ENCODE measurements at places on chromosomes 4 and X. TPM values are rescaled to one million over a fixed set of nuclear protein-coding genes. Genes with fewer than 3 reads are reported as not detected.

DNA sequence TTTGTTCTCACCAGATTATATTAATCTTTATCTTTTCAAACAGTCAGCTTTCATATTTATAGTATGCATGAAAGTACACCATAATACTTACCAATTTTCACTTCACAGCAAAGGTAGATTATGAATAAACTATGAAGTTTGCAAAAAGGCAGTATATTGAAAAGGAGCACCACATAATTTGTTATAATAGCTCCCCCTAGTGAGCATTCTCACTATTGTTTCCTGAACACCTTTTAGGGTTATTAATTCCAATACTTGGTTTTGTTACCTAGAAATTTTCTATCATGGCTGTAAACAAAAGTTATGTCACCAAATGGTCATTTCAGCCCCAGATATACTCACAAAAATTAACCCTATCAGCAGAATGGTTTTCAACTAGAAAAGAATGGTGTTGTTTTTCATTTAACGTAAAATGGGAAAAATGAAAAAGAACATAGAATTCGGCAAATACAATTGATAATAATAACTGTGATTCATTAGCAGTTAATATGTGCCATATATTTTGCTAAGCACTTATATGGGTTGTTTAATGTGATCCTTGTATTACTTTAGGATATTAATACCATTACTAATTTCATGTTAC is 30.2 kb upstream of the NKX6-1 start:
- DNase-seq: no peak
- no peaks in the 10 kb centered on the region for H3K36me3 ChIP-seq
- no peak overlapping the region for H3K4me3 ChIP-seq
- H3K27me3 ChIP-seq: no peaks in the 10 kb centered on the region

- H3K4me3 ChIP-seq: no peak overlapping the region
- no peaks in the 10 kb centered on the region for H3K36me3 ChIP-seq
- H3K27me3 ChIP-seq: no peaks in the 10 kb centered on the region
- no peak overlapping the region for H3K27ac ChIP-seq
- DNase-seq: no peak
These were observed 109.3 kb downstream of the HMX1 start for GRCh38 chr4:8762356-8762755.

DNA sequence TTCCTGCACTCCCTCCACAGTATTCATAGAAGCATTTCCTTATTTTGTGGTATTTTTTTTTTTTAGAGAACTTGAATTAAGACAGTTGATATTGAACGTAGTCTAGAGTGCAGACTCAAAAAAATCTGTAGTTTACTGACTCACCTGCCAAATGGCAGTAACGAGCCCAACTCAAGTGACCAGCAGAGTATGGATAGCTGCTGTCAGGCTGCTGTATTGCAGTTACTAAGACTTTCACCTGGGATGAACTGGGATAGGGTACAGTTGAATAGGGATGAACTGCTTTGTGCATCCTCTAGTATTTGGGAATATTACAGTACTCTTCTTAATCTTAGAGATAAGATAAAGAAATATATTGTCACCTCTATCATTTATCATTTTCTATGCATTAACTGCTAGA is 7.0 kb upstream of the SLC7A11 start:
- H3K4me3 ChIP-seq: no peak overlapping the region
- DNase-seq: no peak
- H3K27me3 ChIP-seq: no peaks in the 10 kb centered on the region

- H3K36me3 ChIP-seq: no peaks in the 10 kb centered on the region
- no peaks in the 10 kb centered on the region for H3K4me1 ChIP-seq
- H3K4me3 ChIP-seq: no peak overlapping the region
- H3K27me3 ChIP-seq: no peaks in the 10 kb centered on the region
- H3K27ac ChIP-seq: no peak overlapping the region
These were observed 23.1 kb upstream of the C1GALT1C1 start for GRCh38 chrX:120653000-120653399.

DNA sequence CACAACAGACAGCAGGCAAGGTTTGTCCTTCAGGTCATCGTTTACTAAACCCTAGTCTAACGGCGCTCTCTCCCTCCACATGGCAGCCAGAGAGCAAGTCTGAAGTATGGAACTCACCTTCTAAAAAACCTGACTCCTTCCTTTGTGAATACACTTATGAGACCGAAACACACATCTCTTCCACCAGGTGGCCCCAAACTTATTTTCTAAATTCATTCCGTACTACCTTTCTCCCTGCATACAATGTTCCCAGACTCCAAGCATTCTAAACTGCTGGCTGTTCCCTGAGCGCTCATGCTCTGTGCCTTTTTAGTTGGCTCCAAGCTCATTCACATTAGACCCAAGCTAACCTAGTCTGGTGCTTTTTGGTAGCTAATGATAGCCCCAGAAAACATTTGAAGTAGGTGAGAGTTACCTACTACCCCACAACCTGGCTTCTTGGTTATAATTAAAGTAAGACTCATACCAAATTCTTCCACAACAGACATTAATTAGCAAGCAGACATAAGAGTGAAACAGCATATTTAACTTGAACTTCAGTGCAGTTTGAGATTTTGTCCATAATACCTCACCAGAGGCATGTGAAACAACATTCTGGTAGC is 67.6 kb upstream of the DCLK2 start:
- H3K36me3 ChIP-seq: no peaks in the 10 kb centered on the region
- no peak overlapping the region for H3K4me3 ChIP-seq
- no peaks in the 10 kb centered on the region for H3K4me1 ChIP-seq
- H3K27ac ChIP-seq: no peak overlapping the region
- peak; percentile 47 for DNase-seq

GRCh38 chr4:71070015-71070414 is 76.6 kb downstream of the DCK start:
- H3K4me1 ChIP-seq: no peaks in the 10 kb centered on the region
- H3K27me3 ChIP-seq: no peaks in the 10 kb centered on the region
- no peaks in the 10 kb centered on the region for H3K36me3 ChIP-seq
- no peak for DNase-seq

GRCh38 chrX:21590012-21590776 is 67.9 kb downstream of the KLHL34 start:
- H3K4me3 ChIP-seq: no peak overlapping the region
- no peak for DNase-seq
- H3K36me3 ChIP-seq: no peaks in the 10 kb centered on the region

- no peak overlapping the region for H3K4me3 ChIP-seq
- no peaks in the 10 kb centered on the region for H3K4me1 ChIP-seq
These were observed 36.0 kb downstream of the SMIM20 start for GRCh38 chr4:25949994-25950393.

- no peaks in the 10 kb centered on the region for H3K4me1 ChIP-seq
- no peak overlapping the region for H3K27ac ChIP-seq
- no peaks in the 10 kb centered on the region for H3K36me3 ChIP-seq
- no peak overlapping the region for H3K4me3 ChIP-seq
- no peaks in the 10 kb centered on the region for H3K27me3 ChIP-seq
These were observed 235.0 kb downstream of the PALLD start for GRCh38 chr4:168731706-168732414.

GRCh38 chr4:64617800-64618199 is 208.6 kb upstream of the TECRL start:
- no peaks in the 10 kb centered on the region for H3K27me3 ChIP-seq
- no peak overlapping the region for H3K4me3 ChIP-seq

GRCh38 chrX:55240788-55241340 is 20.7 kb downstream of the PAGE5 start:
- no peaks in the 10 kb centered on the region for H3K27me3 ChIP-seq
- H3K27ac ChIP-seq: no peak overlapping the region
- no peaks in the 10 kb centered on the region for H3K36me3 ChIP-seq
- no peak overlapping the region for H3K4me3 ChIP-seq

GRCh38 chrX:138718941-138719340 is 7.4 kb upstream of the FGF13 start:
- DNase-seq: no peak
- H3K36me3 ChIP-seq: no peaks in the 10 kb centered on the region
- no peaks in the 10 kb centered on the region for H3K4me1 ChIP-seq
- no peak overlapping the region for H3K4me3 ChIP-seq
- H3K27me3 ChIP-seq: peaks cover 11% of the 10 kb centered on the region
- H3K27ac ChIP-seq: no peak overlapping the region

GRCh38 chr4:178314287-178314686 is 872.0 kb upstream of the AGA start:
- H3K4me1 ChIP-seq: no peaks in the 10 kb centered on the region
- no peaks in the 10 kb centered on the region for H3K36me3 ChIP-seq
- no peak overlapping the region for H3K27ac ChIP-seq
- no peak overlapping the region for H3K4me3 ChIP-seq

- DNase-seq: no peak
- no peaks in the 10 kb centered on the region for H3K4me1 ChIP-seq
- H3K27ac ChIP-seq: no peak overlapping the region
- H3K36me3 ChIP-seq: no peaks in the 10 kb centered on the region
These were observed 9.7 kb downstream of the PDZD4 start for GRCh38 chrX:153820601-153821000.

DNA sequence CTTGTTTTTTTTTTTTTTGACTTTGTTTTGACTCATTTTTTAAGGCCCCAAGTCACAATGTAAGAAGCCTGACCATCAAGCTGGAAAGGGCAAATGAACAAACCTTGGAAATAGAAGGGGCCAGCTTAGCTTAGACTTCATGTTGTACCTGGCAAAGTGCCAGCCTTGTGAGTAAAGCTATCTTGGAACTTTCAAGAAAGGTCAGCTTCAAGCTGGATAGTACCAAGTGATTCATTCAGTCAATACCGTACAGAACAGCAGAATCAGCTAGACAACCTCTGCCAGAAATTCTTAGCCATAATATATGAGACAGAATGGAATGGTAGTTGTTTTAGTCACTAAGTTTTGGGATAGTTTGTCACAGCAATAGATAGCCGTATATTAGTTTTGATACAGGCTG is 1492.2 kb upstream of the TENM3 start:
- H3K27ac ChIP-seq: no peak overlapping the region
- no peaks in the 10 kb centered on the region for H3K36me3 ChIP-seq
- no peaks in the 10 kb centered on the region for H3K27me3 ChIP-seq
- H3K4me1 ChIP-seq: no peaks in the 10 kb centered on the region
- DNase-seq: peak; percentile 76

Gene IQCM
- total RNA-seq: not detected

Gene TRO
- 2.2 TPM for total RNA-seq

Gene GAB3
- 7.9 TPM for total RNA-seq

Gene OFD1
- 21.0 TPM for total RNA-seq

Gene S100G
- not detected for total RNA-seq

Gene CXCL8
- 1.8 TPM for total RNA-seq

Gene PAGE1
- total RNA-seq: not detected

Gene ASMT
- 0.84 TPM for total RNA-seq

Gene SLC10A7
- 14.0 TPM for total RNA-seq

Gene ETDB
- not detected for total RNA-seq

Gene TLL1
- total RNA-seq: 3.3 TPM

Gene TMSB15A
- not detected for total RNA-seq

Gene MID1
- 6.8 TPM for total RNA-seq

Data from adrenal gland (tissue), 19 donors.